ENCODE measurements at places on chromosomes 3 and 15.

DNA sequence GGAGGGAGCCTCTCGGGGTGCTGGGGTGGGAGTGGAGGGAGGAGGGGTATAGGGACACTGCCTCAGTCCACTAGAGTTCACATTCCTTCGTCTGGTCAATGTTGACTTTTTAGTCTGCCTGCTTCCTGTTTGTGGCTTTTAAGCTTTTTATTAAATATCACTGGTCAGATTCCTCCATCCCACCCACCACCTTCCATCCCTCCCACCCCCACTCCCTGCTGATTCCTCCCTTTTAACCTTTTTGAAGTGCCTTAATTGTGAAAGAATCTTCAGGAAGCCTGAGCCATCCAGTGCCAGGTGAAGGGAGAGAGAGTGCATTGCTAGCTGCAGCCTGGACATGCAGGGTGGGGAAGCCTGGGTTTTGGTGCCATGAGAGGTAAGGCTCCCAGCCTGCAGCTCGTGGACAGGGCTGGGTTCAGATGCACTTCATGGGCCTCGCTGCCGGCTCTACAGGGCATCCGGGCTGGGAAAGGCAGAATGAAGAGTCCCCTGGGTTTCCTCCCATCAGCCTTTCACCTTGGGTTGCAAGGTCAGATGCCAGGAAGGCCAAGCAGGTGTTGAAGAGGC, 105.9 kb downstream of the DNAJB8 start:
- DNase-seq: no peak

- DNase-seq: no peak
Observed at GRCh38 chr3:141413391-141413790, 45.1 kb downstream of the ZBTB38 start.

DNA sequence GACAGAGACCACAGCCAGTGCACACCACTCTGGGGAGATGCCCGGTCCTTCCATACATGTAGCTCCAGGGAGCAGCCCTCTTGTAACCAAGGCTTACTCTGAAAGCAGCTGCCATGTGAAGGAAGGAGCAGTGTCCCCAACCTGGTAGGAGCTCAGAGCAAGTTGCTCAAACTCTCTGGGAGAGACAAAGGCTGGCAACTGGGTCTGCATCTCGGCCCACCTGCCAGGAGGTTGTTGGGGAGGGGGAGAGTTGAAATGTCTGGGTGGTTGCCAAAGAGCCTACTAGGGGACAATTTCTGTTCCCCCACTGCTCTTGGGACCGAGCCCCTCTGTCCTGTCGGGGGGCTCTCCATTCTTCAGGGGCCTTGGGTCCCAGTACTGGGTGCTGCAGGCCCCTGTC, 309.9 kb downstream of the TLE3 start:
- DNase-seq: no peak

- DNase-seq: no peak
Observed at GRCh38 chr3:56885453-56885852, 83.7 kb upstream of the ARHGEF3 start.

- no peak for DNase-seq
Observed at GRCh38 chr3:81788610-81789009, 27.2 kb upstream of the GBE1 start.

DNA sequence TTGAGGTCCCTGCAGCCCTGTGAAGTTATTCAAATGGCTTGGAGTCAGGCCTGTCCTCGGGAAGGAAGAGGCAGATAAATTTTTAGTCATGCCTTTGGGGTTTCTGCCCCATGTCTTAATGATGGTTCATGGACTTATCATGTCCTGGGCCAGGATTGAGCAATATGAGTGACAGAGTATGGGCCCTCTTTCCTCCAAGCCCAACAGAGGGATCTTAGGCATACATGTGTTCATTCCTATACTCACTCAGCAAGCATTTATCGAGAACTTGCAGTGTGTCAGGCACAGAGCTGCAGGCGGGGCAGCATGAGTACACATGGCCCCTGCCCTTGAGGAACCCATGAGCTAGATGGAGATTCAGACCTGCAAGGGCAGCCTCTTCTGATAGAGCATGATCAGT, 6.2 kb downstream of the ESYT3 start:
- no peak for DNase-seq

GRCh38 chr3:69364354-69364753, 21.5 kb downstream of the FRMD4B start:
- no peak for DNase-seq

GRCh38 chr3:100019719-100020118, 94.6 kb downstream of the FILIP1L start:
- no peak for DNase-seq

DNA sequence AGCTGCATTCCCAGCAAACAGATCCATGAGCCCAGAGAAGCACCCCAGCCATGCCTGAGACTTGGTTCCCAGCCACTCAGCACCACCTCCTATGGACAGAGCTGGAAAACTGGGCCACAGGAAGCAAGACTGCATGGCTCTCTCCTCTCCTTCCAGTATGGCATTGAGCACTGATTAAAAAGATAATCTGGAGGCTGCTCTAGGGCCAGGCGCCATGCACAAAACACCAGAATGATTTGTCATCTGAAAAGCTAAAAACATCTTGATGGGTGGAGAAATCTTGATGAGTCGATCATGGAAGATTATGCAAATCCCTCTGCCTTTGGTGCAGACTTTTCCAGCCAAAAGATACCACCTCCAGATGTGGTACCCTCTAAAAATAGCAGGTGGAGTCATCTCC, 62.7 kb upstream of the MRPS22 start:
- no peak for DNase-seq

- DNase-seq: no peak
Observed at GRCh38 chr15:42134617-42135245, 21.7 kb downstream of the PLA2G4F start.

DNA sequence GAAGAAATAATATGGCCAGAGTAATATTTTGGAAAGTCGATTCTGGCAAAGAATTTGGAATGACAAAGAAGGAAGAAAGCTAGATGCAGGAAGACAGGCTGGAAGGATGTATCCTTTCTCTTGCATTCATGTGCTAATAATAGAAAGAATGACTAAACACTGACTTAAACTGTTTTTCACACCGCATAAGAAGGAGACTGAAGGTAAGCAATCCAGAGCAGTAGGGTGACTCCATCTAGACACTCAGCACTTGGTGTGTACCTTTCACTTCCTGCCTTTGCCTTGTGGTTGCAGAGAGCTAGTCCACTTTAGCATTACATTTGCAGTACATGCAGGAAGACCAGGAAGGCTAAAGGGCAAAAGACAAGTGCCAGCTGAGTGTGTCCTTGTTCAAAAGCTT, 234.6 kb downstream of the RBMS3 start:
- DNase-seq: no peak

DNA sequence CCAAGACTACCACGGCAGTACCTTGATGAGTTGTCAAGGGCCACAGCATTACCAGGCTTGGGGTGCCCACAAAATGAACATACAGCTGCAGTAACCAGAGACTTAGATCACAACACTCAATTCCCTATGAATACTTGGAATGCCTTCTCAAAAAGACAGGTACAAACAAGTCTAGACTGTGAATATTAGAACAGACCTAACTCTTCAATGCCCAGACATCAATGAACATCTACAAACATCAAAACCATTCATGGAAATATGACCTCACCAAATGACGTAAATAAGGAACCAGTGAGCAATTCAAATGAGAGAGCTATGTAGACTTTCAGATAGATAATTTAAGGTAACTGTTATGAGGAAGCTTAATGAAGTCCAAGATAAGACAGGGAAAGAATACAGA, 185.1 kb upstream of the POU1F1 start:
- DNase-seq: no peak

GRCh38 chr15:23647421-23648370, at the start of gene MAGEL2:
Gene MAGEL2 (minus strand): TSS chr15:23647867. CDS start chr15:23647742, 125 bp downstream.
- DNase-seq: no peak

DNA sequence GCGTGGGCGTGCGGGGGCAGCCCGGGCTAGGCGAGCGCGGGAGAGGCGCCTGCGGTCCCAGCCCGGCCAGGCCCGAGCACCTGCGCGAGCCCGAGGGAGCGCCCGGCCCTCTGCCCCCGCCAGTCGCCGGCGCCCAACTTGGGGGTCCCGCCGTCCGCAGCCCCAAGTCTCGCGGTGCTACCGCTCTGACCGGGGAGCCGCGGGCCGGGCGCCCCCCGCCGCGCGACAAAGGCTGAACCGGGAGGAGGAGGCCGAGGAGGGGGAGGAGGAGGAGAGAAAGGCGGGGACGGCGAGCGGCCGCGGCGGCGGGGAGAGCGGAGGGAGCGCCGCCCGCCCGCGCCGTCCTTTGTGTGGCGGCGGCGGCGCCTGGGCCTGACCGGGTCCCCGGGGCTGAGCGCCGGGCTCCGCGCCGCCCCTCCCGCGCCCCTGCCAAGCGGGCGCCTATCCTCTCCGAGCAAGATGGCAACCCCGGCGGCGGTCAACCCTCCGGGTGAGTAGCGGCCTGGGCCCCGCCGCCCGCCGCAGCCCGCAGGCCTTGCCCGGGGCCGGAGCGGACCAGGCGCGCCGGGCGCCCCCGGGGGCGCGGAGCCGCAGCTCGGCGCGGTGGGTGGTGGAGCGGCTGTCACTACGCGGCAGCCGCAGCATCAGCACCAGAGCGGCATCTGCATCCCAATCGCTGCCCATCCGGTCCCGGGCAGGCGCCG, at the start of gene ARNT2:
TSS of gene ARNT2 (plus strand) at position 326 of the 704 bp plus-strand sequence. CDS start at position 460, 134 bp downstream.
- DNase-seq: no peak

DNA sequence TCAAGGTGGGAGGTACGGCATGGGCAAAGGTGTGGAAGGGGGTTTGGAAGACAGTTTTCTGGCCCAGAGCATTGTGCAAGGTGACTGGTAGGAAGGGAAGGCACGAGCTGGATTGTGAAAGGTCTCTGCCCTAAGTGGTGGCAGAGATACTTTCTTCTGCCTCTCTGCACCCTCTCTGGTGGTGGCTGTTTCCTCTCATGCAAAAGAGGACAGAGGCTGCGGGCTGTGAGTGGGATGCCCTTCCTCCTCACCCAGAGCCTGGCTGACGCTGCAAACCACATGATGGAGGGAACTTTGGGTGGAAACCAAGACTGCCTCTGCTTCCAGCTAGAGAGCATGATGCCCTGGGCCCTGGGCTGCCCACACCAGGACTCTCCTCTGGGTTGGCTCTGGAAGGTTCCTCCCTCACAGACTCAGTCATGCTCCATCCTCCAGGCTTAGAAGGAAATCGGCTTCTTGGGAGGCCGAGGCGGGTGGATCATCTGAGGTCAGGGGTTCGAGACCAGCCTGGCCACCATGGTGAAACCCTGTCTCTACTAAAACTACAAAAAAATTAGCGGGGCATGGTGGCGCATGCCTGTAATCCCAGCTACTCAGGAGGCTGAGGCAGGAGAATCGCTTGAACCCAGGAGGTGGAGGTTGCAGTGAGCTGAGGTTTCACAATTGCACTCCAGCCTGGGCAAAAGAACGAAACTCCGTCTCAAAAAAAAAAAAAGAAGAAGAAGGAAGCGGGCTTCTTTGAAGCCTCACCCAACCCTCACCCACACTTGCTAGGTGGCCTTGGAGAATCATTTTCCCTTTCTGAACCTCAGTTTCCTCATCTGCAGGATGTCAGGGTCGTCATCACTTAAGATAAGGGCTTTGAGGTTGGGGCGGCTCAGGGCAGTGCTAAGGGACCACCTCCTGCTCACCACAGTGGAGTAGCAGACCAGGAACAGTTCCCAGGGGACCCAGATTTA, 8.3 kb downstream of the PSTPIP1 start:
- no peak for DNase-seq

GRCh38 chr15:74134387-74135027, 4.1 kb downstream of the ISLR2 start:
- no peak for DNase-seq

GRCh38 chr3:142501004-142501926, 53.4 kb upstream of the XRN1 start:
- no peak for DNase-seq

DNA sequence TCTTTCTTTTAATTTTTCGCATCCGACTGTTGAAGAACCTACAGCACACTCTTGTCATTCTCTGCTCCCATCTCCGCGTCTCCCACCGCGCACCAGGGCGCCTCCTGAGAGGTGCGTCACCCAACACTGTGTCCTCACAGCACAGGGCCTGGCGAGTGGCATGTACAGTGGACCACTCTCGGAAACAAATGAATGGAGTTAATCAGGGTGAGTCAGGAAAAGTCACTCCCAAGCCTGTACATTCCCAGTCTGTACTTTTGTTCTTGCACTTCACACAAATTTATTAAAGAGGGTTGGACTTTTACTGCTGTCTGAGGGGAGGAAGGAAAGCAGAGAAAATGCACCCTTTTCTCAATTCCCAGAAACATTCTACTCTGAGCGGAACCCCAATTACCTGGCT, 625 bp downstream of the COL6A6 start:
- no peak for DNase-seq

- DNase-seq: no peak
Observed at GRCh38 chr3:115758076-115758763, 134.9 kb downstream of the GAP43 start.

DNA sequence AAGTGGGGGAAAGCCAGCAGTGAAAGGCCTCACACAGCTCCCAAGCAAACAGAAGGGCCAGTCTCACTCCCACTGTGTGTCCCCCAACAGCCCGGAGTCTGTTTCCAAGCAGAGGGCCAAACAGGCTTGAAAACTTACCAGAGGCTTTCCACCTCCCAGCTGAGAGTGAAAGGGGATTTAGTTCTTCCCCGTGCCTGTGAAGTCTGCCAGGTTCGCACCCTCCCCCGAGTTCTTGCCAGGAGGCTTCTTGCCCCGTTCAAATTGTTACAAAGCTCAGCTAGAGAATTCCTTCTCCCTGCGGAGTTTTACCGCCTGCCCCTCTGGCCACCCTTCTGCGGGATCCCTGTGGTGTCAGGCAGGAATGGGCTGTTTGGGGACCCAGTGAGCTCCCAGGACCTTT, 68.0 kb upstream of the WNT7A start:
- no peak for DNase-seq

DNA sequence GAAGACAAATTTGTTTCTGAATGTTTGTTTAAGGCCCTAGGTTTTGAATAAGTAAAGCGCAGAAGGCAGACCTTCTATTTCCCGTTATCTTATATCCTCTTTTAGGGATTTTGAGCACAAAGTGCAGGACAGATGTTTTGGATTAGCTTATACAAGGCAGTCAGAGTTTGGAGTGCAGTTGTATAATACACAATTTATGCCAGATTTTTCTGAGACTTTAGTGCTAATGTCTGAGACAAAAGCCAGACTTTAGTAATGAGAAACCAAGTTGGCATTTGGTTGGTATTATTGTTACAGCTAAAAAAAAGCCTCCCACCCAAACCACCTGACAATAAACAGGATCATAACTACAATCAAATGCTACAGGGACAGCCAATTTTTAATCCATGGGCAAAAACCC, 309.9 kb upstream of the SATB1 start:
- DNase-seq: no peak
